CD4-positive, alpha-beta memory T cell (primary cell): ENCODE measurements at places on chromosomes 5 and 9. TPM values are rescaled to one million over a fixed set of nuclear protein-coding genes. Genes with fewer than 3 reads are reported as not detected.

The MRPL50 gene
- 20.9 TPM for total RNA-seq

The MRRF gene
- 26.8 TPM for total RNA-seq

DNA sequence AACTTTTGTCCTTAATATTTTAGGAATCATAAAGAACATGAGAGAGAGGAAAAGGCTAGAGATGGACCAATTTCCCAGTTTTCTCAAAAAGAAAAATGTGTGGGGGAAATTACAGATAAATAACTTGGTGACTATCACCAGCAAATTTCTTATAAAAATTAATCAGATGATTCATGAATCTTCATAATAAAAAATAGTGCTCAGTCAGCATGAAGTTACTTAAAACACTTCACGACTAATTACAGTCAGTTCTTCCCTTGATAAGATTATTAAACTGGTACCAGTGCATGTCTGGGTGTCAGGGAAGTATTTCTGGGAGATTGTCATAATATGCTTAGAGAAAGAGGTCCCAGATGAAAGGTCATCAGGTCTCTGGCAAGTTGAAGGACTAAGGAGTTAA lies 133.0 kb downstream of the SNCAIP start:
- no peaks in the 10 kb centered on the region for H3K4me1 ChIP-seq
- DNase-seq: no peak
- H3K27me3 ChIP-seq: no peaks in the 10 kb centered on the region
- no peak overlapping the region for H3K4me3 ChIP-seq
- H3K36me3 ChIP-seq: no peaks in the 10 kb centered on the region
- no peak overlapping the region for H3K27ac ChIP-seq

GRCh38 chr9:137162505-137163364 lies 7.1 kb downstream of the LRRC26 start:
- peaks cover 6% of the 10 kb centered on the region for H3K4me1 ChIP-seq
- H3K36me3 ChIP-seq: no peaks in the 10 kb centered on the region
- H3K4me3 ChIP-seq: no peak overlapping the region
- H3K27ac ChIP-seq: no peak overlapping the region

GRCh38 chr5:69234457-69235268 lies at the start of gene CDK7:
Gene CDK7 (plus strand): TSS chr5:69234886. CDS start chr5:69234976, 90 bp downstream.
- H3K27me3 ChIP-seq: no peaks in the 10 kb centered on the region
- H3K27ac ChIP-seq: peak within 1 kb of the TSS; percentile 91
- peaks cover 31% of the 10 kb centered on the region for H3K4me1 ChIP-seq
- peak; percentile 90 for DNase-seq

- H3K27me3 ChIP-seq: no peaks in the 10 kb centered on the region
- DNase-seq: no peak
- no peak overlapping the region for H3K27ac ChIP-seq
- H3K4me3 ChIP-seq: no peak overlapping the region
- H3K4me1 ChIP-seq: no peaks in the 10 kb centered on the region
- H3K36me3 ChIP-seq: no peaks in the 10 kb centered on the region
Observed at GRCh38 chr5:60297658-60298057, 402.3 kb downstream of the DEPDC1B start.

DNA sequence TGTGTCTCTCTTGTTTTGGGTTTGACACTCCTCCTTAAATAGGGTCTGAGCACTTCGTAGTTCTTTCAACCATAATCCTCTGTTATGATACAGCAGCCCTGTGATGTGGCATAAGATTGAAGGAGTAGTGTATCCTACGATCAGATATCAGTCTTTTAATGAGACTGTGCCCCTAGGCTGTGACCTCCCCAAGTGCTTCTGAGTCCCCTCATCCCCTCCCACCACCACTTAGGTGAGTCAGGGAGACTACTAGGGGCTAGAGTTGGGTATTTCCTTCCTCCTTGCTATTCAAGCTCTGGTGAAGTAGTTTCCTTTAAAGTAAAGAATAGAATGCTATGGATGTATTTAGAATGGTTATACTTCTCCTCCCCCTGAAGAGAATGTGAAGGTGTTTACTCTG lies 637.2 kb upstream of the GRAMD2B start:
- no peaks in the 10 kb centered on the region for H3K27me3 ChIP-seq
- no peak for DNase-seq
- H3K4me3 ChIP-seq: no peak overlapping the region

DNA sequence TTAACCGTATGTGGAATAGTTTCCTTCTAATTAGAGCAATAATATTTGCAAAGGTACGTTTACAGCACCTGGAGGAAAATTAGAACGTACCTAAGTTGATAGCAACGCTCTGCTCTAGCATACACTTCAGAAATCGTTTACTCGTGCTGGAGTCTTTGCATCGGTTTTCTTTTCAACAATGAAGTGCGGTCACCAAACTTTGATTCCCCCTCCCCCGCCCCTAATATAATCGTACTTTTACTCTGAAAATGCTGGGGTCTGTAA lies 506 bp downstream of the ADAMTS19 start:
- H3K4me1 ChIP-seq: no peaks in the 10 kb centered on the region
- H3K4me3 ChIP-seq: no peak overlapping the region
- H3K36me3 ChIP-seq: no peaks in the 10 kb centered on the region
- no peak for DNase-seq

DNA sequence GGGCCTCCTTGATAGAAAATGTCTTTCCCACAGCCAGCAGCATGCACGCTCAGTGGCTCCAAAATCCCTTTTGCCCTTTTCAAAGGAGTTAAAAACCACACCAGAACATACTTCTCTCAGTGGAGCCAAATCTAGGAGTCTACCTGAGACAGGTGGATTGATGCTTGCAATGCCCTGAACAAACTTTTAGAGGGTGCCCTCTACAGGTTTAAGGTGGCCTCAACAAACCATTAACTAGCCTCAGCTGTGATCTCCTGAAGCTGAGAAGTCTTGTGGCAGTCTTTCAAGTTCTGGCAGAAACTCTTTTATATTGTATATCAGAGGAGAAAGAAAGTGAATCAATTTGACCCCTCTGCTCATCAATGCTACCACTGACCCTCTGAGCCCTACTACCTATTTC lies 125.4 kb downstream of the MED27 start:
- no peaks in the 10 kb centered on the region for H3K36me3 ChIP-seq
- no peaks in the 10 kb centered on the region for H3K4me1 ChIP-seq
- no peaks in the 10 kb centered on the region for H3K27me3 ChIP-seq
- no peak overlapping the region for H3K4me3 ChIP-seq

GRCh38 chr5:169590602-169591001 lies 7.0 kb downstream of the SPDL1 start:
- no peaks in the 10 kb centered on the region for H3K4me1 ChIP-seq
- peaks cover 24% of the 10 kb centered on the region for H3K36me3 ChIP-seq
- no peak overlapping the region for H3K27ac ChIP-seq
- no peak overlapping the region for H3K4me3 ChIP-seq
- no peaks in the 10 kb centered on the region for H3K27me3 ChIP-seq
- no peak for DNase-seq

DNA sequence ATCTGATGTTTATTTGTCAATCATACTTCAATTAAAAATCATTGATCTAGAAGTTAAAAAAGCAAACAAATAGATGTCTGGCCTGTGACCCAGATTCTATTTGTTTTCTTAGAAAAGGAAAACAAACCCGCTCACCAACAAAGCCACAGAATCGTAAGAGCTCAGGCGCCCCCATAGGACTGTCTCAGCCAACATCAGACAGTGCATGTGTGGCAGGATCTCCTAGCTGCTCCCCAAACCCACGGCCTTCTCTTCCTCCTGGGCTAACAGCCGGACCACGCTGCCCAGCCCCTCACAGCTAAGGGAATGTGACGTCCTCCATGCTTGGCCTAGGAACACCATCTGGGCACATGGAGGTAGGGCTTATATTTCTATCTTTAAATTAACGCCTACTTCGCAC lies 19.4 kb downstream of the OR2Y1 start:
- no peak overlapping the region for H3K27ac ChIP-seq
- no peak for DNase-seq
- no peak overlapping the region for H3K4me3 ChIP-seq
- H3K36me3 ChIP-seq: no peaks in the 10 kb centered on the region
- no peaks in the 10 kb centered on the region for H3K4me1 ChIP-seq

DNA sequence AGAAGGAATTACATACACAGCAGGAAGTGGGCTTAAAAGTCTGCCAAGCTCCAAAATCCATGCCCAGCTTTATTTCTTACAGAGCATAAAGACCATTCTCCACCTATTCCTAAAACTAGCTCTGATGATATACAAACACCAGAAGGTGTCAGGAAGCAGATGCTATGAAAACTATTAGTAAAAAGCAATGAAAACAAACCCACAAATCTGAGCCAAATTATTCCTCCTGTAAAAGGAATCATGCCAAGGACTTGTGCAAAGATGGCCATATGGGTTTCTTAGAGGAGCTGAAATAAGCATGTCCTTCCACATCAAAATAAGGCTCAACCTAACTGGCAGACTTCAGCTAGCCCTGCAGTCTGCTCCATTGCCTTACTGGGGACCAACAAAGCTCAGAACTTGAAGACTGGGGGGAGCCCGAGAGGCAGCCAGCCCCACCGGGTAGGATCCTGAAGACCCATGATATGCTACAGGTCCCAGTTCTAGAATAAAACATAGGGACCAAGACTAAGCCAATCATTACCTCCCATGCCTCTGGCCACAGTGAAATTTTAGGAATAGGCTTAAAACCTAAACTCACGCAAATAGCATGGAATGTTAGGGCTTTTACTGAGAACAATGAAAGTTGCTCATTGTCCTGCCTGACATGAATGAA lies 42.8 kb upstream of the GABRP start:
- no peak overlapping the region for H3K27ac ChIP-seq
- no peaks in the 10 kb centered on the region for H3K27me3 ChIP-seq
- H3K4me3 ChIP-seq: no peak overlapping the region

DNA sequence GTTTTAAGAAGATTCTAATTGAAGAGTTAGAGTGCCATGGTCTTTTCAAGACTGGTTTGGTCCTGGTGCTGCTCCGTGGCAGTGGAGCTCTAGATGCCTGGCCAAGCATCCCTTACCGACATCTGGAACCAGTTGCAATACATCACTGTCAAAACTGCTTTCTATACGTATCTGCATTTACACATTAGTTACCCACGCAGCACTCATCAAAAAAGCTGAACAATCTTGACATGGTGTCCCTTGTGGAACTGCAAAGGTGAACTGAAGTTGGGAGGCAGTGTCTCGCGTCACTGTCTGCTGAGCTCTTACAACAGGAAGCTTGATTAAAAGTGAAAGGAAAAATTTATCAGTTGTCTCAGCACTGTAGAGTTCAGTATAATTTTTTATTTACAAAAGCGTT lies 82.6 kb downstream of the PBX3 start:
- peaks cover 28% of the 10 kb centered on the region for H3K4me1 ChIP-seq
- H3K36me3 ChIP-seq: no peaks in the 10 kb centered on the region
- H3K4me3 ChIP-seq: peak overlapping the region; percentile 61
- peak overlapping the region; percentile 40 for H3K27ac ChIP-seq

- H3K4me1 ChIP-seq: no peaks in the 10 kb centered on the region
- H3K4me3 ChIP-seq: no peak overlapping the region
- DNase-seq: no peak
- no peaks in the 10 kb centered on the region for H3K27me3 ChIP-seq
- H3K27ac ChIP-seq: no peak overlapping the region
Observed at GRCh38 chr5:147479949-147480348, 29.9 kb downstream of the DPYSL3 start.

GRCh38 chr9:103014242-103014641 lies 19.1 kb downstream of the CYLC2 start:
- H3K27me3 ChIP-seq: no peaks in the 10 kb centered on the region
- no peak overlapping the region for H3K4me3 ChIP-seq
- no peak overlapping the region for H3K27ac ChIP-seq
- no peaks in the 10 kb centered on the region for H3K4me1 ChIP-seq
- H3K36me3 ChIP-seq: no peaks in the 10 kb centered on the region

DNA sequence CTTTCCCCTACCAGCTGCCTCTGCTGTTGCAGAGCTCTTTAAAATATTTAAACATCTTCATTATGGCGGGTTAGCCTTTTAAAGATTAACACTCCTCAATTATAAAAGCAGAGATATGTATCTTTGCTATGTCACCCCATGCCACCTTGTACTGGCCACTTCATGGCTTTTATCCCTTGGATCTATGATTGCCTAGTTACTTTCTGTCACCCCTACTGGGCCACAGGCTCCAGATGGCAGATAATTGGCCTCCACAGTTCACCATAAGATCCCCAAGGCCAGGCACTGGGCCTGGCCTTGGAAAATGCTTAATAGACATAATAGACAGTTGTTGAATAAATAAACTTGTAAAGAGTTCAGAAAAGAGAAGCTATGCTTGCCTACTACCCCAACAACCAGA lies 142.0 kb upstream of the SHB start:
- no peaks in the 10 kb centered on the region for H3K4me1 ChIP-seq
- no peak overlapping the region for H3K4me3 ChIP-seq
- H3K27ac ChIP-seq: no peak overlapping the region
- DNase-seq: no peak
- H3K36me3 ChIP-seq: no peaks in the 10 kb centered on the region

- H3K27ac ChIP-seq: no peak overlapping the region
- DNase-seq: no peak
- no peak overlapping the region for H3K4me3 ChIP-seq
- H3K4me1 ChIP-seq: no peaks in the 10 kb centered on the region
- no peaks in the 10 kb centered on the region for H3K27me3 ChIP-seq
Observed at GRCh38 chr5:141821430-141821925, 56.7 kb downstream of the PCDH1 start.

- H3K27ac ChIP-seq: no peak overlapping the region
- DNase-seq: no peak
Observed at GRCh38 chr5:135069895-135070657, 36.0 kb upstream of the PITX1 start.

DNA sequence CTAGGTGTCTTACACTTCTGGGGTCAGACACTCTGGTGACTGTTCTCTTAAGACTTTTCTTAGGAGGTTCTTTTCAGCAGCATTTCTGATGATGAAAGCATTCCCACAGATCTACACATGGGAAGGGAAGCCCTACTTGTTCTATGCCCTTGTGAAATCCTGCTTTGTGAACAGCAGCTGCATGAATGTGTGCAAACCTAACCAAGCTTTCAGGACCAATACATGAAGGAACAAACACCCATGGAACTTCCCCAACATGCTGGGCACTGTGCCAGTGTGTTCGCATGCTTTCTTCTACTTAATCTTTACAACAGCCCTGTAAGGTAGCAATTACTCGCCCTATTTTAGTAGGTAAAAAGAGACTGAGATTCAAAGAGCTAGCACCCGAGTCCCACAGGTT lies 439.9 kb upstream of the KLF4 start:
- no peaks in the 10 kb centered on the region for H3K36me3 ChIP-seq

GRCh38 chr5:43215073-43215631 lies 23.1 kb downstream of the NIM1K start:
- H3K27ac ChIP-seq: no peak overlapping the region
- no peaks in the 10 kb centered on the region for H3K36me3 ChIP-seq
- no peak for DNase-seq
- no peaks in the 10 kb centered on the region for H3K4me1 ChIP-seq

- DNase-seq: no peak
- no peak overlapping the region for H3K4me3 ChIP-seq
- no peak overlapping the region for H3K27ac ChIP-seq
- no peaks in the 10 kb centered on the region for H3K36me3 ChIP-seq
- no peaks in the 10 kb centered on the region for H3K4me1 ChIP-seq
Observed at GRCh38 chr5:65382582-65382981, 99.1 kb downstream of the ADAMTS6 start.

GRCh38 chr5:171387970-171388815 lies 544 bp downstream of the NPM1 start:
- no peaks in the 10 kb centered on the region for H3K27me3 ChIP-seq
- peaks cover 52% of the 10 kb centered on the region for H3K4me1 ChIP-seq
- peak; percentile 79 for DNase-seq
- peaks cover 13% of the 10 kb centered on the region for H3K36me3 ChIP-seq

GRCh38 chr9:135536216-135536615 lies 9.7 kb upstream of the OBP2A start:
- H3K27me3 ChIP-seq: no peaks in the 10 kb centered on the region
- no peaks in the 10 kb centered on the region for H3K4me1 ChIP-seq
- H3K4me3 ChIP-seq: no peak overlapping the region
- H3K27ac ChIP-seq: no peak overlapping the region
- no peak for DNase-seq
